Kidney capillary endothelial cell (primary cell): ENCODE measurements at places on chromosomes 13 and 19.

DNA sequence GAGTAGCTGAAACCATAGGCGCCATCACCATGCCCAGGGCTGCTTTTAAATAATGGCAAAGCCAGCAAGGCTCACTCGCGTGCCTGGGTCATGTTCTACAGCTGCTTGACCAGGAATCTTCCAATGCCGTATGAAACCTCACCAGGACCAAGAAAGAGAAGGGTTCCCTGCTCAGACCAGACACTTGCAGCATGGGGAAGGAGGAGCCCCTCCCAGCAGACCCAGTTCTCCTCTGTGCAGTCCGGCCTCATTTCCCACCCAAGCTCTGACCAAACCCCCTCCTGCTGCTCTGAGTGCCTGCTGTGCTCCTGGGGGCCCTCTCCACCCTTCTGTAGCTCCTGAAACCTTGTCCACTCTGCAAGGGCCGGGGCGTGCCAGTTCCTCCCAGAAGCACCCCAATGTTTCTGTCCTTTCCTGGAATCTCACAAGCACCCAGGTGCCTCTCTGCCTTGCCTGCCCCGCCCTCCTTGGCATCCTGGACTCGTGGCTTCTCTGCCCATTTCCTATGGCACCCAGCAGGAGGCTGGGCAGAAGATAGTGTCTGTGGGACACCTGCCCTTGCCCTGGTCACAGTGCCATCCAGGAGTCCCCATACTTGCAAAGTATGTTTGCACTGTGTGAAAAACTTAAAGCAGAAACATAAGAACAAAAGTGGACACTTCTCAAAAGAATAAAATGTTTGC is 6.8 kb upstream of the SLC7A9 start:
- no peak for DNase-seq

- DNase-seq: no peak
Observed at GRCh38 chr13:52353193-52353592, 52.8 kb downstream of the THSD1 start.

- no peak for DNase-seq
Observed at GRCh38 chr19:5806133-5806489, 1.2 kb downstream of the NRTN start.

DNA sequence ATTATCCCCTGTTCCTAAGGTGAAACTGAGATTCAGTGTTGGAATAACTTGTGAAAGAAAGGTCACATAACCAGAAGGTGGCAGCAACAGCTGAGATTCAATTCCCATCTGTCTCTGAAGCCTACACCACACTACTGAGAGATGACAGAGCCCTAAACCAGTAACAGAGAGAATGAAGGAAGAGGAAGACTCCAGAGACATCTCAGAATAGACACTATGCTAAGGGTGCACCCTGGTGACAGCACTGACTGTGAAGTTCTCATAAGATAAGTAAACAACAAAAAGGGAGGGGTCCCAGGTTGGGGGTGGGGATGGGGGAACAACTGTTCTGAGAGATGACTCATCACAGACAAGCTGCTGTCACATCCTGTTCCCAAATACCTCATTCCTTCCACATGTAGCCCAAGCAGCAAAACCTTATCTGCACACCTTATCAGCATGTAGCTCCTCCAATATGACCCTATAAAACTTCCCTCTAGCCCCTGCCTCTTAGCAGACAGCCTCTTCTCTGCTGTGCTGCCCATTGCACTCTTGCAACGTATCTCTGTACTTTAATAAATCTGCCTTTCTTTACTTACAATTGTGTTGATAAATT is 46.5 kb downstream of the UTP14C start:
- no peak for DNase-seq

DNA sequence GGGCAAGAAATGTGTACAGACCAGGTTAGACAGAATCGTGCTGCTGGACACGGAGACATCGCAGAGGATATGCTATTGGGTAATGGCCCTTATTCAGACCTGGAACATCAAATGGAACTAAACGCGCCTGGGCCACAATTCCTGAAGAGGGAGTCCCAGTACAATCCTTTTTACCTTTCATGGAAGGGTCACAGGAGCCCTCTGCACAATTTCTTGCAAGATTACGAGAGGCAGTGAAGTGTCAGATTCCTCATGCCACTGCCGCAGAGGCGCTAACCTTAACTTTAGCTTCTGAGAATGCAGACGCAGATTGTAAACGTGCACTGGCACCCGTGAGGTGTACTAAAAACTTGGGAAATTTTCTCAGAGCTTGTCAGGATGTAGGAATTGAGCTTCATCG is 18.1 kb downstream of the CLEC4M start:
- DNase-seq: no peak

- no peak for DNase-seq
Observed at GRCh38 chr13:40379794-40380578, 286.5 kb downstream of the FOXO1 start.

- no peak for DNase-seq
Observed at GRCh38 chr19:19050104-19050503, 13.7 kb upstream of the SLC25A42 start.

DNA sequence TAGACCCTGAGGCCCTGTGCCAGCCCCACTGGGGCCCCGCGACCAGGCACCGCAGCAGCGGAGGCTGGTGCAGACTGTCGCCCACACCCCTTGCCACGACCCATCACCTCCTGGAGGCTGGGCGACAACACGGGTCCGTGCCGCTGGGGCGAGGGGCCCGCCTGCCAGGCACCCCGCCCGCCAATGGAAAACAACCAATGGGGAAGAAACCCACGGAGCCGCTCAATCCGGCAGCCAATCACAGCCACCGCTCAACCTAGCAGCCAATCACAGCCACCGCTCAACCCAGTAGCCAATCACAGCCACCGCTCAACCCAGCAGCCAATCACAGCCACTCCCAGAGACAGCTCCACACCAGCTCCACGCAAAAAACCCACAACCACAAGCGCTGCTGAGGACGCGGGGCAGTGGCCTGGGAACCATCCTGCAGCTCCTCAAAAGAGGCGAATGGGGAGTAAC is 29.7 kb downstream of the GPX4 start:
- DNase-seq: no peak

- no peak for DNase-seq
Observed at GRCh38 chr19:16598848-16599247, 26.6 kb upstream of the SLC35E1 start.

DNA sequence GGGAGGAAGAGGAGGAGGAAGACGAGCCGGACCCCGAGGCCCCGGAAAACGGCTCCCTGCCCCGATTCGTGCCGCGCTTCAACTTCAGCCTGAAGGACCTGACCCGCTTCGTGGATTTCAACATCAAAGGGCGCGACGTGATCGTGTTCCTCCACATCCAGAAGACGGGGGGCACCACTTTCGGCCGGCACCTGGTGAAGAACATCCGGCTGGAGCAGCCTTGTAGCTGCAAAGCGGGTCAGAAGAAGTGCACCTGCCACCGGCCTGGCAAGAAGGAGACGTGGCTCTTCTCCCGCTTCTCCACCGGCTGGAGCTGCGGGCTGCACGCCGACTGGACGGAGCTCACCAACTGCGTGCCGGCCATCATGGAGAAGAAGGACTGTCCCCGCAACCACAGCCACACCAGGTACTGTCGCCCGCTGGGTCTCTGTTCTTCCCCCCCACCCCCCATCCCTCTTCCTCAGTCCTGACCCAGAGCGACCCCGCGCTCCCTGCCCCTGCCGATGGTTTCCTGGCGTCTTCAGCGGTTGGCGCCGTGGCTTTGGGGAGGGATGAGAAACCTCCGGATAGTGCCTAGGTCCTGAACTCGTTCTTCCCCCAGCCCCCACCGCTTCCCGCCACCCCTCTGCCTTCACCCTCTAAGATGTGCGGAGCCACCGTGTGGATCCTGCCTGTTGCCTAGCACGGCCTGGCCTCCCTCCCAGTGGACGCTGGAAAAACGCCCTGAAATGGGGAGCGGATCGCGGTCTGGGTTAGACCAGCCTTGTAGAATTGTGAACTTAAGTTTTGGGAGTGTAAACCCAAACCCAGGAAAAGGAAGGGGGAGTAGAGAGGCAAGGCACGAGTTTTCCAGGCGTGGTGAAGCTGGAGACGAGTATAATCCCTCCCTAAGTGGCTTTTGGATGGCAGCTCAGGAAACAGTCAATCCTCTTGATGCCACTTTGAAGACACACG is 1.5 kb downstream of the HS6ST3 start:
- no peak for DNase-seq

DNA sequence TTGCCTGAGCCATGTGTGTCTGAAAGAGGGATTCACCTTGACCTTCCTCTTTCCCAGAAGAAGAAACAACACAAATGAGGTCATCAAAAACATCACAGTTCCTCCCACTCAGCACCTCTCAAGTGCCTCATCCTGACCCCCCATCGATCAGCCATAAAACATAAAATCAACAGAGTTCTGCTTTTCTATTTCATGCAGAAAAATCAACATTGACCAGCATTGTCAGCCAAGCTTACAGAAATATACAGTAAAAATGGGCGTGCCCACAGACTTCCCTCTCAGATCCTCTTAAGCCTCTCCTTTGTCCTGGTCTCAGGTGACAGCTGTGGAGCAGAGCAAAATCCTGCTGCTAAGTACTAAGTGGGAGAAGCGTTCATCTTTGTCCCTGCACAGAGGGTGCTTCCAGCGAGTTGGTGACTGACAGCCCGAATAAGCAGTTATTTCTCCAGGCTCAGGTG is 213.3 kb downstream of the OLFM4 start:
- no peak for DNase-seq

DNA sequence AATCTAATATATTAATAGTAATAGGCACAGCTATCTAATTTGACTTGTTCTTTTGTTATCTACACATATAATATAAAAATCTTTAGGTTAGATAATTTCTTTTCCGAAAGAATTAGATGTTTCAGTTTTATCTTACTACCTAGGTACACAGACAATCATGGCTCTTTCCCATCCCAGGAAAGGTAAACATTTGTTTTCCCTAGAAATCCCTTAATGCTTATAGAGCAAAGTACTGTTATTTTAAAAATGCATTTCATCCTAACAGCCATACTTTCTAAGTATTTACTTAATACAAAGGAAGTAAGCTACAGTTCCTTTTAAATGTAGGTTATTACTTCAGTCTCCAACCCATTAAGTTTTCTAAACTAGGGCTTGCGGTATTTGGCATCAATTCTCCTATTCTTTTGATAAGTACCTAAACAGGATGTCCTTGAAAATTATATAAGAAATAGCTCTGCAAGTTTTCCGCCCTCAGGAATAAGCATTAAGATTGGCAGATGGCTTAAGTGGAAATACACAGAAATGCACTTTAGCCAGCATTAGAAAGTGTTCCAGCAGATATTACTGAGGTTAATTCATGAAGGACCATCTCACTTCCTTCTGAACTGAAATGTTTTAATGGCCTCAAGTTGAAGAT is 616.2 kb upstream of the SPRY2 start:
- DNase-seq: no peak

DNA sequence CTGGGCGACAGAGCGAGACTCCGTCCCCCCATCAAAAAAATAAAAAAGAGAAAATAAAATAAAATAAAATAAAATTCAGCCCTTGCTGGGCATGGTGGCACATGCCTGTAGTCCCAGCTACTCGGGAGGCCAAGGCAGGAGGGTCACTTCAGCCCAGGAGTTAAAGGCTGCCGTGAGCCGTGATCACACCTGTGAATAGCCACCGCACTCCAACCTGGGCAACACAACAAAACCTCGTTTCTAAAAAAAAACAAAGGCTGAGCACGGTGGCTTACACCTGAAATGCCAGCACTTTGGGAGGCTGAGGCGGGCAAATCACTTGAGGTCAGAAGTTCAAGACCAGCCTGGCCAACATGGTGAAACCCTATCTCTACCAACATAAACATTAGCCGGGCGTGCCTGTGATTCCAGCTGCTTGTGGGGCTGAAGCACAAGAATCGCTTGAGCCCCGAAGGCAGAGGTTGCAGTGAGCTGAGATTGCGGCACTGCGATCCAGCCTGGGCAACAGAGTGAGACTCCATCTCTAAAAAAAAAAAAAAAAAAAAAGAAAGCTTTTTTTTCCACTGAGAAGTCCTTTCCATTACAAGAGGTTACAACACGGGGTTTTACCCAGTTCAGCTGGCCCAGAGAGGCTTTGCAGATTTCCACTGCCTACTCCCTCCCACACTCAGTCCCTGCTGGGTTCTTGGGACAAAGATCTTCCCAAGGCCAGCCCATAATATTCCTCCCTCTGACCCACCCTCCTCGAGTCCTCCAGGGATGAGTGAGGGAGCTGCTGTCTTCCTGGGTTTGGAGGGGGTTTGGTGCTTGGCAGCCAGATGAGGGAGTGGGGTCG is 6.4 kb downstream of the ANGPTL4 start:
- DNase-seq: no peak

GRCh38 chr13:40187324-40187795 is 479.1 kb downstream of the FOXO1 start:
- DNase-seq: no peak
